ENCODE measurements at places on chromosomes 6 and 20.

DNA sequence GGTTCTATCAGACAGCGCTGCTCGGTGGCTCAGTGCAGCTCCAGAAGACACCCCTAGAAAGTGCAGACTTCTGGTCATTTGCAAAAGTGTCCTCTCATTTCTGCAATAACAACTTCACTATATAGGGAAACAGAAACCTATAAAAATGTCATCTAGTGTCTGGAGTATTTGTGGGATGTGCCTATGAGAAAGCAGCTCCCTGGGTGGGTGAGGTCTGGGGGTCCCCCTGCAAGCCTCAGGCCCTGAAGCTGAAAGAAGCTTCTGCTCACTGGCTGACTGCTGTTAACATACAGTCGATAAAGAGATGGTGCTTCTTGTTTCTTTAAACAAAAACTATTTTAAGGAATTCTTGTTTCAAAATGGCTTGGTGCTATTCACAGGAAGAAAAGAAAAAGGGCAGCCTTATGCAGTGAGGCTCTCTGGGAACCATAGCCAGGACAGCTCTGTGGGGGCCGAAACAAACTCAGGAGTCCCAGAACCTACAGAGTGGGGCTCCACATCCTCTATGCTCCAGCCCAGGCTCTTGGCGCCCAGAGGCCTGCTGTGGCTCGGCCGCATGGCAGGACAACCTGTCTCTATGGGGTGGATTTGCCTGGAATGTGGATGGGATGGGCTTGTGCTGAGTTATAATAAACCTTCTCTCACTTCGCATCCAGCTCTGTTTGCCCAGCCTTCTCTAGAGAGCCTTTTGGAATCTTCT is 109.7 kb downstream of the BANF2 start:
- no peak for DNase-seq

- no peak for DNase-seq
Observed at GRCh38 chr20:36468149-36469000, 72.9 kb upstream of the MYL9 start.

DNA sequence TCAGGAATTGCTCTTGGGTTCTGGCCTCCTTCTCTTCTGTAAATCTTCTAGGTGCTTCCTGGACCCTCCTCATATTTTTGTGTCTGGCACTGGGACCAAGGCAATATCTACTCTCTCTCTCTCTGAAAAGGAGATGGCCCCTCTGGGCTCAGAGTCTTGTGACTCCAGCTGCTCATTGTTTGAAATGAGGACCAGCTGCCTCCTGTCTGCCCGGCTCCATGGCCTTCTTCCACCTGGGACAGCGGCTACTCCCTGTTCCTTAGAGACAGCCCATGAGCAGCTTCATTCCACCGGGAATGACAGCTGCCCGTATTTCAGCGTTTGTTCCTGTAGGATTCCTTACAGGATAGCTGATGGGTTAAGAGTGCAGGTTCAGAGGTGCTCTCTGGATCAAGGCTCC is 2.9 kb downstream of the TGM3 start:
- DNase-seq, result no peak

DNA sequence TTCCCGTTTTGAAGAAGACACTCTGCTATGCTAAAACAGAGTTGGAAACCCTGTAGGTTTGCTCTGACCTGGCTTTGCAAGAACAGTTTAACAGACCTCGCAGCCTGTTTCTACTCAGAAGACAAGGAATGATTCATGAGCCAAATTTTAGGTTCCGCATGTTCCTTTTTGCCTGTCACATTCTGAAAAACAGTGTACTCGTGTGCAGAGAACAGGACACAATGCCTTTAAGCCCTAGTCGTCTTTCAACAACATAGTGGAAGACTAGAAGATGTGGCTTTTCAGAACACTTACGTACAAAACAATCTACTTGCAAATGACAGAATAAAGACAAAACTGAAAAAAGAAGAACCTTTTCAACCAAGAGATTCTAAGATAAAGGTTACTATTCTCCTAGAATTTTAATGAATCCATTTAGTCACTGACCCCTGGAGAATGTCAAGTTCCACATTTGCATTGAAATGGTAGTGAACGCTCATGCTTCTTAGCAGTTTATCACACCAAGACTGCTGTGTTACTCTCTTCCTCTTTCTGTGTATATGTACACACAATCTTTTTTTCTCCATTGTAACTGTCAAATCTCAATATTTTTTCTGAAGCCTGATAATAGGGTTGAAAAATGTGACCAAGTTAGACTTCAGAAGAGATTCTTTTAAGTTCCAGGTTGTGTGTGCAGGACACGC is 220.7 kb upstream of the NRSN1 start:
- no peak for DNase-seq

GRCh38 chr6:38975621-38976049 is 72.9 kb upstream of the GLP1R start:
- no peak for DNase-seq

GRCh38 chr6:136846046-136846445 is 23.7 kb downstream of the PEX7 start:
- peak; percentile 36 for DNase-seq
